H7 (cell line): ENCODE measurements at places on chromosomes 3 and 15. TPM values are rescaled to one million over a fixed set of nuclear protein-coding genes. Genes with fewer than 3 reads are reported as not detected.

The FES gene
- 11.2 and 13.6 TPM in 2 replicates for total RNA-seq

The CD96 gene
- not detected in 2 replicates for total RNA-seq

DNA sequence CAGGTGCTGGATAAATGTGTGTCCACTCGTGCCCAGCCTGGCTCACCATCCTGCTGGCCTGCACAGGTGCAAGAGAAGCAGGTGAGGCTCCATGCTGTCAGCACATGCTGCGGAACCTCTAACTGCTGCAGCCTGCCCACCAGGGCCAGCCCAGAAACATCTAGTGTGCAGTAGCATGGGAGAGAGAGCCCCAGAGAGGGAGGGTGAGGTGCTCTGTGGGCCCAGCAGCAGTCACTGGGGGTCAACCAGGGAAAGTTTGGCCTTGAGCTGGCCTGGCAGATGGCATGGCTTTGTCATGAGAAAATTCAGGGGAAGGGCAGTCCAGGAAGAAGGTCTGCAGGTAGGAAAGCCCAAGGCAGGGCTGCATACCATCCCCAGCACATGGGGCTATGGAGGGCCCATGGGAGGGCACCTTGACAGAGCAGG, 18.2 kb upstream of the PRR23E start:
- no peak for DNase-seq

DNA sequence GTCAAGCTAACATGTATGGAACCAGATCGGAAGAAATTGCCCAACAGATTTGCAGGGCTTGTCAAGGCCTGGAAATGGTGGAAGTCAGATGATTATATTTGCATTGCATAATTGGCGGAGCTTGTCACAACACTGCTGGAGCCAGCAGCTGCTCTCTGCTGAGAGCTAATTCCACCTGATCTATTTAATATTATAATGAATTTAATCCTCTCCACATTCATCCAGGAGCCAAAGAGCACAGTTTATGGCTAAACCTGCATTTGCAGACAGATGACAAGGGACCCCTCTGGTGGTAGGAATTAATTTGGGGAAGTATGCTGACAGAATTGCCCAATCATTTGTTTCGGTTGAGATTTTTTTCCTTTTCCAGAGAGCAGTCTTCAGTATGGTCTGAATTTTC, 730.2 kb downstream of the TUSC7 start:
- DNase-seq: peak; percentile 18

DNA sequence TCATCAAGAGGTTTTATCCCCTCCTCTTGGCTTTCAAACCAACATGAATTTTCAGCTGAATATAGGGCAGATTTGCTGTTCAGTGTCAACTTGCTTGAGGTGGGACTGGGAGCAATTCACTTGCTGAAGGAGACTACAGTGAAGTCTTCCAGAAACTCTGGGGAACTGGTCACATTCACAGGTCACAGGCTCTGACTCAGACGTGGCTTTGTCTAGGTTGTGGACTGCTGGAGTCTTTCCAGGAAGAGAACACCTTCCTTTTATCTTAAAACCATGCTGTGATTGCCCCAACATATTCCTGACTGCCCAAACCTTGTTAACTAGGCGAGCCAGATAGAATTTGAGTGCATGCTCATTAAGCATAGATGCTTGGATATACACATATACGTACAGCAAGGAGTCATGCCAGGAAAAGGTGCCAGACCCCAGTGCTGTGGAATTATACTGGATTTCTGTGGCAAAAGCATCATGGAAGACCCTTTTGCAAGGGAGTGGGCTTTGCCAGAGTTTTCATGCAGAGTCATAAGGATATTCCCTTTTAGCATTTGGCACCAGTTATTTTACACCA, 399.1 kb upstream of the TBL1XR1 start:
- no peak for DNase-seq

The ALDH1A2 gene
- 0.10 TPM in 1 of 2 replicates, not detected in the other for total RNA-seq

The GOLGA8S gene
- not detected in 2 replicates for total RNA-seq

GRCh38 chr3:8237893-8238292, 263.7 kb upstream of the LMCD1 start:
- DNase-seq: no peak

DNA sequence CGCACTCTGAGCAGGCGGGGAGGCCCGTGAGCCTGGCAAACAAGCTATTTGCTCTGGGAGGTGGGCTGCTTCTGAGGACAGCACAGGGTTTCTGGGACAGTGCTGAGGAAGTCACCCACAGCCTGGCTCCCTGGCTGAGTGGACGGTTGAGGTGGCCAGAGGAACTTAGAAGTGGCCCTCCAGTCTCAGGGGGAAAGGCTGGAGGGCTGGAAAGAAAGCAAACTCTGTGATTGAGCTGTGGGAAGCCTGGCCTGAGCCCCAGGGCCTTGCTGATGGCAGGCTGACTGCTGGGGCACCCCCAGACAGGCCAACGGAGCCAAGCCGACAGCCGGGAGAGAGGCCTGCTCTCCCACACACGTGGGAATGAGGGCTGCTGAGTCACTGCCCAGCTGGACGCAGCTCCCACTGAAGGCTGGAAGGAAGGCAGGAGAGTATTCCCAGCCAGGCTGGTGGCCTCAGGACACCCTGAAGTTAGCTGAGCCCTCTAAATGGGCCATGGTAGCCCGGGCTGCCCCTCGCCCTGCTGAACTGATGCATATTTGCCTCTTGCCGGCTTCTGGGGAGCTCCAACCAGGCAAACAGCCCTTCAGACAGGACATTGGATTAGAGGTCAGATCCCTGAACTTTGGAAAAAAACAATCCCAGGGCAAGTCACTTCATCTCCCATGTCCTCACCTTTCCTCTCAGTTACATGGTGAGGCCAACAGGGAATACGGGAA, 98.0 kb upstream of the TLE3 start:
- no peak for DNase-seq

DNA sequence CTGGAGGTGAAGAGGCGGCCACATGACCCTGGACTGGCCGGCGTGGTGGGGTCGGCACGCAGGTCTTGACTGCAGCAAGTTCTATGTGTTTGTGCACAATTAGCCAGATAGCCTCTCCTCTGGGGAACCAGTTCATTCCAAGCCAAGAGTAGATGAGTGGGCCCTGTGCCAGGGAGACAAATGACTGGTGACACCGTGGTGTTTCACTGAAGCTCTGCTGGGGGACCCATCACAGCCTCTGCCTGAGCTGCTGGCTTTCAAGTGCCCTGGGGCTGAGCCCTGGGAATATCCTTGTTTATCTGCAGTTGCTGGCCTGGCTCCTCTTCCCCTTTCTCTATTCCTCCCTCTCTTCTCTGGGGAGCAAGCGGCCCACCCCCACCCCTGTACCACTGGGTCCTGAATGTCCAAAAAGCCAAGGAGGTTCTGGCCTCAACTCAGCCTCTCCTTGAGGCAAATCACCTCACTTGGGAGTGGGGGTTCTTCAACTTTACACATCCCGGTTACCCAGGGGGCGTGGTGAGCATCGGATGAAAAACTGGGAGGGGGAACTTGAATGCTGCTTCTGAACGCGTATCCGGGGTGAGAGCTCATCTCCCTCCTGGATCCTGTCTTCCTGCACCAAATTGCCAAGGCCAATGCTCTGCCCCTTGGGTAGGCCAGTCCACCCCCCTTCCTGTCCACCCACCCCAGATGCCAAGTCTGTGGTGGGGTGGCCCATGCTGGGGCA, 199.6 kb upstream of the LYSMD4 start:
- peak; percentile 10 for DNase-seq

DNA sequence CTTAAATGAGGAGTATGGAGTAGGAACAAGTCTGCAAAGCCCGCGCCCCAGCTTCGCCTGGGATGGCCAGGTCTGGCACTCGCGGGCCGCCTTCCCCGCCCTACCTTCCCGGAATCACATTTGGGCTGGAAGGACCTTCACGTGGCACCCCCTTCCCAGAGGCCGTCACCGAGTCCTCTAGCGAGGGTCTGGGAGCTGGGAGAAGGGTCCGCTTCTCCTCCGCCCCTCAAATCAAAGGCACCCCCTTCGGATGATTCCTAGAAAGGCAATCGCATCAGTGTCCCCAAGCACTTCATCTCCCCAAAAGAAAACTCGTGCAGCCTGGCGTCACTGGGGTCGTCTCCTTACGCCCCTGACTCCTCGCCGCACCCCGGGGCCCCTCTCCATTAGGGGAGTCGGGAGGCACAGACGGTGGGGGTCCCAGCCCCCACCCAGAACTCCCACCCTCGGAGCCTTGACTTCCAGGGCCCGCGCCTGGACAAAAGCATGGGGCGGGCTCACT, 380 bp downstream of the MYLK start:
- DNase-seq: peak; percentile 67

DNA sequence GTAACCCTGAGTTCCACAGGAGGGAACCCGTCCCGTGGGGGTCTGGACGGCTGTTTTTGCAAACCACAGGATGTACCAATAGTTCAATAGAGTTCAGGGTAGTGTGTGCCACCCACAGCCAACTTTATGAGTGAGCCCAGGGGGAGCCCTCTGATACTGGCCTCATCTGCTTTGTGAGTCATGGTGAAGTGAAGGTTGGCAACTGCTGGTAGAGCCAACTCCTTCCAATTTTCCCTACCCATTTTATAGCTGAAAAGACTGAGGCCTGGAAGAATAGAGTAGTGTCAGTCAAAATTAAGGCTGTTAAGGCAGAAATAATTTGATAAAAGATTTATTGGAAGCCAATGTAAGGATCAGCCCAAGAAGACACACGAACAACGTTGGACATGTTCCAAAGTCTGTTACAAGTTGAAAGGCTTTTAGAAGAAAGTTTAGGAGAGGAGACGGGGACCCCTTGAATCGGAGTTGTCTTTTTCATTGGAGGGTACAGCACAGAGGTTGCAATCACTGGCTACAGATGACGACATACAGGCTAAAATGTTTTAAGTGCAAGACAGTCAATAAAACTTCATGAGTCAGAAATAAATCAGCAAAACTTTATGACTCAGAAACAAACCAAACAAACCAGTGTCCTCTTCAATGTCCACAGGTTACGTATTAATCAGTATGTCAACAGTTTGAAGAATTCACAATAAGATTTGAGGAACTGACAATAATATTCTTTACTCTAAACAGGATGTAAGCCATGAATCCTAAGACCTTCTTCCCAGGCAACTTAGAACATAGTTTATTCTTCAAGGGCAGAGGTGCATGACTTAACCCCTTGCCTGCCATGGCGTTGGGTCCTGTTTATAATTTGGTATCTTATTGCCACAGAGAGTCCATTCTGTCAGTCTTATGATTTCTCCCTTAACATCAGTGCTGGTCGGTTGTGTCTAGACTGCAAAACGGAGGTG, 62.9 kb upstream of the NR2E3 start:
- DNase-seq: no peak

DNA sequence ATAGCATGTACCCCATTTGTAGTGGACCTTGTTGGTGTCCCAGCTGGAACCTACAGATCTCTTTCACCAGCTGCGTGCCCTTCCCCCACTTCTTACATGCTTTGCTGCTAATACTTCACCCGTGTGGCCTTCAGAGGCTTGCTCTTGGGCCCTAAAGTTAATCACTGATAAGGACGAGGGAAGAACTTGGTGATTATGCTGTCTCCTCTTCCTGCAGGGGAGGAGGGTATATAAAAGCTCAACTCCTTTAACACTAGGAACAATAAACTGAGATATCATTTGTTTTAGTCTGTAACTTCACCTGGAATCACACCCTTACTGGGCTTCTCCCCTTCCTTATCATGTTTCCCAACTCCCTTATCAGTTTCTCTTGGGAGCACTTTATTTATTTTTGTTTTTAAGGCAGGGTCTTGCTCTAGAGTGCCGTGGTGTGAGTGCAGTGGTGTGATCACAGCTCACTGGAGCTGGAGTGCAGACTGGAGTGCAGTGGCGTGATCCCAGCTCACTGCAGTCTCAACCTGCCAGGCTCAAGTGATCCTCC, 43.2 kb upstream of the PIK3R4 start:
- DNase-seq: no peak

The AADACL2 gene
- not detected in 2 replicates for total RNA-seq

The GCSAM gene
- total RNA-seq: not detected in 2 replicates

The IL17RD gene
- total RNA-seq: 31.6 and 33.4 TPM in 2 replicates

The THPO gene
- total RNA-seq: 0.80 and 1.3 TPM in 2 replicates

DNA sequence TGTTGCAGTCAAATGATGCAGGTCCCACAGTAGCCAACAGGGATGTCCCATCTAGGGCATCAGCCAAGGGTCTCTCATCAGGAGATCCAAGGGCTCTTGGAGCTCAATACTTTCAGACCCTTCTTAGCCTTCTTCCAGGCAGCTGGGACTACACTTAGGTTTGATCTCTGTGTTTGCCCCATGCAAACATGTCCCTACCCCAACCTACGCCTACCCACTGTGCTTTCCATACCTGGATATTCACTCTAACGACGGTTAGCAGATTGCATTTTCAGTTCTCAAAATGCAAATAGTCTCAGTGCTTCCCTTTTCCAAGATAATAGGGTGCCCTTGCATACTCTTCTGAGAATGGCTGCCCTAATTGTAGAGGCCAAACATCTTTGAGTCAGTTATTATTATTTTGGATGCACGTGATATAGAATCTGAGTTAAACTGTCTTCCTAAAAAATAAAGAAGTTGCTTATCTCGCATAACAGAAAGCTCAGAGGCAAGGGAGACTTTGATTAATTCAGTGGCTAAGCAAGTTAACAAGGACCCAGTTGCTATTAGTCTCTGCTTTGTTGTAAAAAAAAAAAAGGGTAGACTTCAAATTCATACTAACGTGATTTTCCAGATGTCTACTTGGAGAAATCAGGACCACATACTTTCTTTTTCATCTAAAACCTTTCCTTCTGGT, 1.0 kb upstream of the CEP70 start:
- no peak for DNase-seq

DNA sequence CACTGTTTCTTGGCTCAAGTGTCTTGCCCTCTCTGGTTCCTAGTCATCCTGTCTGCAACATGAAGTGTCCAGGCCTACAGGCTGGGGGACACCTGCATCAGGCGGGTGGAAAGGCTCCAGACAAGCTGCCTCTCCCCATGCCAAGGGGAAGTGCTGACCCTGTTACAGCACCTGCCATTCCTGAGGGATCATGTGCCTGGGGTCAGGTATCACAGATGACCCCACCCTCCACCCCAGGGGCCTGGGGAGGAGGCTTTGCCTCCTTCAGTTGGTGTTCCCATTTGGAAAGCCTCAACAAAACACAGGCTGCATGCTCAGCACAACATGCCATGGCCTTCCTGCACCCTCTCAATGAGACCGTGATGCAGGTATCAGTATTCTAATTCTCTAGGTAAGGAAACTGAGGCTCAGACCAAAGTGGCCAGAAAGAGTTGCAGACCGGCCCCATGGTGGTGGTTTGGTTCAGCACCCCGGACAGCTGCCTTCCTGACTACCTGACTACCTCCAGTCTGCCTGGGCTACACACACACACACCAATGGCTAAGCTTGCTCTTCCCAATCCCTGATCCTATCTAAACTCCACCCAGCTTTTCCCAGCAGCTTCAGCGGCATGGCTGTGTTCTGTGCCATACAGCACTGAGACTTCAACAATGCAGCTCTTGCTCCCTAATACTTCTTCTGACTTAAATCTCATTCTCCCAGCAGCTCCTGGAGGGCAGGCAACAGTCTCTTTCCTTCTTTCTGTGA, 69.7 kb upstream of the LINGO1 start:
- peak; percentile 96 for DNase-seq

The KBTBD8 gene
- total RNA-seq: 6.7 and 11.8 TPM in 2 replicates

- DNase-seq: no peak
These were observed 40.9 kb downstream of the ZIC4 start for GRCh38 chr3:147365196-147366115.

DNA sequence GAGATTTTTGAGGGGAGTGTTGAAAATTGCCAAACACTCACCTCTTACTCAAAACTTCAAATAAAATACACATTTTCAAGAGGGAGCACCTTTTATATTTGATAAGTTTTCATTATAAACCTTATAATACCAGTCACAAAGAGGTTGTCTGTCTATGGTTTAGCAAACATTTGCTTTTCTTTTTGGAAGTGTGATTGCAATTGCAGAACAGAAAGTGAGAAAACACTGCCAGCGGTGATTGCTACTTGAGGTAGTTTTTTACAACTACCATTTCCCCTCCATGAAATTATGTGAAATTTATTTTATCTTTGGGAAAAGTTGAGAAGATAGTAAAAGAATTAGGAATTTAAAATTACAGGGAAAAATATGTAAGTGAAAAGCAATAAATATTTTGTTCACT, 20.1 kb downstream of the DIPK2A start:
- no peak for DNase-seq
